Fibroblast of skin of right quadriceps (primary cell): ENCODE measurements at places on chromosomes 6 and 20.
A peak's percentile ranks its signal among the peaks of the same experiment; 100 is the strongest.

- no peak for DNase-seq
These were observed 1.6 kb upstream of the SLC32A1 start for GRCh38 chr20:38722683-38723016.

DNA sequence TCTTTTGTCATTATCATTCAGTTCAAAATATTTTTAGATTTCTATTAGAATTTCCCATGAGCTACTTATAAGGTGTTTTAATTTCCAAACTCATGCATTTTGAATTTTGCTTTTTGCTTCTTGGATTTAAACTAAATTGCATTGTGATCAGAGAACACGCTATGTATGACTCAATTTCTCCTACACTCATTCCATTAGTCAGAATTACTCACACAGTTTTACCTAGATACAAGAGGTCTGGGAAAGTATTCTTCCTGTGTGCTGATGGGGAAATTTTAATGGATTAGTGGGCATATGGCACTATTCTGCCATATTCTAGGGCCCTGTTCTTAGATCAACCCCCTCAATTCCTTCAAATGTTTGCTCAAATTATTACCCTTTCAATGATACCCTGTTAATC lies 49.9 kb upstream of the BMP5 start:
- DNase-seq: peak; percentile 77

GRCh38 chr20:59392736-59393135 lies 92.3 kb downstream of the EDN3 start:
- DNase-seq: peak; percentile 79

GRCh38 chr6:3517350-3517749 lies 60.5 kb upstream of the SLC22A23 start:
- DNase-seq: peak; percentile 95

- DNase-seq: peak; percentile 6
These were observed at the start of gene EYA4 for GRCh38 chr6:133241086-133241900. Gene EYA4 (plus strand): TSS chr6:133241357. CDS start chr6:133274781, 33,424 bp downstream.

DNA sequence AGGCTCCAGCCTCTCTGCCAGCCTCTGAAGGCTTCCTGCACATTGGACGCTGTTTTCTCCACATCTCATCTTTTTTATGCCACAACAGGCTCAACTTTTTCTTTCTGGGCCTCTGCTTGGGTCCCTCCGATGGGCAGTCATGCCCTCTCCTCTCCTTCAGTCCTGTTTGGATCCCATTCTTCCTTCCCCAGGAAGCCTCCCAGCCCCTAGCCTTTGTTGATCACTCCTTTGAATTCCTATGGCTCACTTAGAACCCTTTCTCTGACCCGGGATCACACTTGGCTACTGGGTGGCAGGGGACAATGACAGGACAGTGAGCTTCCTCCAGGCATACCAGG lies 4.5 kb downstream of the SLA2 start:
- DNase-seq: no peak

- peak; percentile 40 for DNase-seq
These were observed 54.2 kb downstream of the HIVEP1 start for GRCh38 chr6:12066297-12066696.

GRCh38 chr6:44503471-44503870 lies 116.0 kb downstream of the CDC5L start:
- DNase-seq: no peak

GRCh38 chr20:4147319-4147718 lies 132.0 kb upstream of the RNF24 start:
- DNase-seq: no peak

DNA sequence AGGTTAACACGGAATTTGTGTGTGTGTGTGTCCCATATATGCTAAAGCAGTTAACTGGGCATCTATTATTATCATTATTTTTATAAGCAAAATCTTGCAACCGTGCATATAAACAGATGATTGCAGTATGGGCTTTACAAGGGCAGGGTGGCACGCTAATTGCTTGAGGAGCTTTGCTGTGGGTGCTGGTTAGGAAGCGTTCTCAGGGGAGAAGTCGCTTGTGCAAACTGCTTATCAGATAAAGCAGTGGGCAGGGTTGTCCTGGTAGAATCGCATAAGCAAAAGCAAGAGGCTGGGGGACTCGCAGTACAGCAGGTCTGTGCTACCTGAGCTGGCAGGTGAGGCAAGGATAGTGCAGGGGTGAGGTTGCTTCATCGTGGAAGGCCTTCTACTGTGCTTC lies 9.7 kb upstream of the CCN6 start:
- no peak for DNase-seq

- DNase-seq: no peak
These were observed 151.1 kb downstream of the TRIM27 start for GRCh38 chr6:28772480-28773381.

- no peak for DNase-seq
These were observed 3.4 kb downstream of the PRDM13 start for GRCh38 chr6:99609905-99610489.

GRCh38 chr6:1536526-1537429 lies 72.9 kb upstream of the FOXC1 start:
- no peak for DNase-seq

DNA sequence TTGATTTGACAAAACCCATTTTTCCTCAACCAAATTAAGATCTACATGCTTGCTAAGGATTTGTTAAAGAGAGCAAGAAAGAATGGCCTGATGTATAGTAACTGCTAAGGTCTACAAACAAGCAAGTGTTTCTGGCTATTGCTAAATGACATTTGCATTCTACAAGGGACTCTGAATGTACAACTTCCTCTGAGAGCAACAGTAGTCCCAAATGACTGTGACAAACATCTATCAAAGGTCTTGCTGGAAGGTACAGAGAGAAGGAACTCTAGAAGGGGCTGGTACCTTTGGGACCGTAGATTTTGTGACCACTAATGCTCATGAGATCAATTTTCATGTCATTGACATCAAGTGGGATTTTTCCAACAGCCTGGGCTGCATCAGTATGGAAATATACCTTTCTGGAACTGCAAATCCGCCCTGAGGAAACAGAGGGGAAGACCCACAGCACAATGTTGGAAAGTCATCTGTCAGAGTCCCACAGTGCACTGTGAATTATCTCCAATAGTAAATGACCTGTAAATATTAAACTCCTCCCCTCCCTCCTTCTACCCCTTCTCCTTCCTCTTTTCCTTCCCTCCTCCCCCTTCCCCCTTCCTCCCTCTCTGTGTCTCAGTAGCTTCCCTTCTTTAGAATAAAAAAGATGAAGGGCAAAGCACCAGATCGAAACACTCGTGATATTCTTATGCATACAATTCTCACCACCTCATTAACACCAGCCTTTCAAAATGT lies 15.9 kb upstream of the CPNE1 start:
- DNase-seq: no peak

- DNase-seq: no peak
These were observed 6.1 kb downstream of the NFATC2 start for GRCh38 chr20:51536116-51537069.

DNA sequence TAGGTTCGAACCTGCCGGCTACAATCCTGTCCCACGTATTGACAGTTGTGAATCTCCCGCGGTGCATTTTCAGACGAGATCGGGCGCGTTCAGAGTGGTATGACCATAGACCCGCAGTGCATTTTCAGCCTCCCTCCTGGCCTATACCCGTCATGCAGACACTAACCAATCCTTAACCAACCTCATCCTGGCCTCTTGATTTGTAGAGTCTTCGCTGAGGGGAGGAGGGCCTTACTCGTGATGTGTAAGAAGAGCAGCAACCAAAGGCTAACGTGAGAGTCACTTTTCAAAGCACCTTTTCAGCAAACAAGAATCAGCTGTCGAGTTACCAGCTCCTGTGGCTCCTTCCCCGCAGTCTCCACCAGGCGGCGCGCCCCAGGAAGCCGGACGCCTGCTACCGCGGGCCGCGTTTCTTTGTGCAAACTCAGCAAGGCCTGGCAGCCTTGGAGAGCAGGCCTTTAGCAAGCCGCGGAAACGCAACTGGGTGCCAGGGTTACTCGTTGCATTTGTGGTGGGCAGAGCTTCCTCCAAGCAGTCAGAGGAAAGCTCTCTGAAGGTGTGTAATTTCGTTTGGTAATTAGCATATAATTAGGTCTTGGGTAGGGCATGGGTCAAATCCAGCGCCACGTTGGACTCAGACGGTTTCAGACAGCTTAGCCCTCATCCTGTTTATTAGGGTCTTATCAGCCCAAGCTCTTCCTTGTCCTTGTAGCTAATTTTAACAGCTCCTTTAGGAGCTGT lies 139.8 kb downstream of the OR2B2 start:
- DNase-seq: peak; percentile 83

DNA sequence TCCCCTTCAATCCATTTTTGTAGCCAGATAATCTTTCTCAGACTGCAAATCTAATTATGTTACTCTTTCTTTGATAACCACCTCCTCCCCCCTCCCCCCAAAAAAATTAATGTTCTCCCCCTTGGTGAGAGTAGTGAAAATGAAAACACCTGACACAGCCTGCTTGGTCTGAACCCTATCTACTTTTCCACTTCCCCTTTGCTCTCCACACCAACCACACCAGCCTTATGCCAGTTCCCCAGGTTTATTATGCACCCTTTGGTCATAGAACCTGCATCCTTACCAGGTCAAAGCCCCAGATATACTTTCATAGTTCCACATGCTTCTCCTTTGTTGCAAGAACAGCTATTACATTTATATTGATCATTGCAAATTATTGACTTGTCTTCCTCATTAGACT lies 19.4 kb downstream of the PFDN4 start:
- no peak for DNase-seq

DNA sequence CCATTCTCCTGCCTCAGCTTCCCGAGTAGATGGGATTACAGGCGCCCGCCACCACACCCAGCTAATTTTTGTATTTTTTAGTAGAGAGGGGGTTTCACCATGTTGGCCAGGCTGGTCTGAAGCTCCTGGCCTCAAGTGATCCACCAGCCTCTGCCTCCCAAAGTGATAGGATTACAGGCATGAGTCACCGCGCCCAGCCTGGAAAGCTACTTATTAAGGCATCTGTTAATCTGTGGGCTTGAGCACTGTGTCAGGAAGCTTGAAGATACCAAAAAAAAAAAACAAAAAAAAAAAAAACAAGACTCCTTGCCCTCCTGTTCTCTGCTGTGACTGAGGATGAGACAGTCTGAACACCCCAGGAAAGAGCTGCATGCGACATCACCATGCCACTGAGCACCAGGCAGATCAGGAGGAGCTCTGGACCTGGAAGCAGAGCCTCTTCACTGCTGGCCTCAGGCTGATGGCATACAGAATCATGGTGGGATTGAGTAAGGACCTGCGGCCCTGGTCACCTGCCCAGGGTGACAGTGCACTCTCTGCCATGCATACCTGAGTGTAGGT lies 166.5 kb upstream of the SNX9 start:
- DNase-seq: peak; percentile 42

GRCh38 chr20:35617397-35618262 lies 2.0 kb downstream of the SPAG4 start:
- DNase-seq: peak; percentile 58

- no peak for DNase-seq
These were observed 61.3 kb upstream of the NKX2-2 start for GRCh38 chr20:21575167-21575566.

DNA sequence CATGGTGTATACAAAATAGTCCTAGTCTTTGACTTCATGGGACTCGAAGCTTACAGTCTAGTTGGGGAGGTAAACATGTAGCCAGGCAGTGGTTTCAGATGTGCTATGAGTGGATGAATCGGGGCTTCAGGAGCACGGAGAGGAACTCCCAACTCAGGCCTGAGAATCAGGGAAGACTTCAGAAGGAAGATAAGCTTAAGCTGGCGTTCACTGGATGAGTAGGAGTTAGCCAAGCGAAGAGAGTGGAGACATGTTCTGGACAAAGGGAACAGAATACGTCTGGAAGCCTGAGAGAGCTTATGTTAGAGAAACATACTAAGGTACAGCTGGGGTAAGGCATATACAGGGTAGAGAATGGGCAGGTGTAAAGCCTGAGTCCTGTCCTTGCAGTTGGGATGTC lies 8.8 kb downstream of the CARMIL1 start:
- DNase-seq: no peak

DNA sequence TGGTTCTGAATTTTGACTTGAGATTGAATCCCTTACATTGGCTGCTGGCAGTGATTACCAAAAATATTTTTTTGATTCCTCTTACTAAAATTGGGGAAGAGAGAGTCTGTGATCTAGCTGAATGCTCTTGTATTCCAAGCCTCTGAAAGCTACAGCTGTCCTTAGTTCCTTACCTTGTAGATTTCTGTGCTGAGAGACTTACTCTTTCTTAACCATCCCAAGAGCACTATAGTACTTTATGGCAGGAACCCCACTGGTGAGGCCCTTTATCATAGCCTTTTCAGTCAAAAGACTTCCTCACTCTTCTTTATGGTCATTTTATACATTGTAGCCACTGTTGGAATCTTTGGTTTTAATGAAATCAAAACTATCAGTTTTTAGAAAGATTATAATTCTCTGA lies 19.1 kb upstream of the ERVFRD-1 start:
- DNase-seq: no peak

GRCh38 chr6:76230711-76231110 lies 158.2 kb upstream of the IMPG1 start:
- no peak for DNase-seq

DNA sequence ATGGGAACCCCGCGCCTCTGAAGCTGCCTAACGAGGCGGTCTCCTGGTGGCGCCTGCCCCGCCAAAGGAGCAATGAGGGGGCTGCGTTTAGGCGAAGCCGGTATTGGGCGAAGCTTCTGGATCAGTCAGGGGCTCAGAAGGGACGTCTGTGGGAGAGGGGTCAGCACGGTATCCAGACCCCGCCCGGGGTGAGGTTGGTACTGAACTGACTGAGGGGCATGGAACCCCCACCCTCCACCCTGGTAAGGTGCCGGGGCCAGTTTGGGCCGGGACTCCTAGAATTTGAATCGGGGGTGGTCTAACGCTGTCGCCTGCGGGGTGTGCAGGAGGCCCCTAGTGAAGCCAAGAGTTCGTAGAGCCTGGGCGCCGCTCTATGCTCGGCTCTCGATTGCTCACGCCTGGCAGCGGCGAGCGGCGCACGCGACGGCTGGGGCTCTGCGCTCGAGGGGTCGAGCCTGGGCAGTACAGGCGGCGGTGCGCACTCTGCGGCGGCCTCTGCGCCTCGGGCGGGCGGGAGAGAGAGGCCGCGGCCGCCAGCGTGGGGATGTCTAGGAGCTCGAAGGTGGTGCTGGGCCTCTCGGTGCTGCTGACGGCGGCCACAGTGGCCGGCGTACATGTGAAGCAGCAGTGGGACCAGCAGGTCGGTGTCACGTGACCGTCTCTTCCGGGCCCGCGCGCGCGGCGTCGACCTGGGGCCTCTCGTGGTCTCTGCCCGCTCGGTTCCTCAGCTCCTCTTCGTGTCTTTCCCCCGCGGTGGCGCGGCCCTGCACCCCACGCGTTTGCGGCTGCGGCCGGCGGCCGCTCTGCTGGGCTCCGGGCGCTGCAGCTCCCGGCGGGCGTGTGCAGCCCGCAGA lies at the start of the genes KAT14 and PET117:
Gene KAT14 (plus strand): TSS at position 452 of the 854 bp plus-strand sequence. CDS start 4,798 bp downstream, outside the sequence.
Gene PET117 (plus strand): TSS at position 452 of the 854 bp plus-strand sequence. CDS start 93 bp downstream, at position 545.
- peak; percentile 96 for DNase-seq

DNA sequence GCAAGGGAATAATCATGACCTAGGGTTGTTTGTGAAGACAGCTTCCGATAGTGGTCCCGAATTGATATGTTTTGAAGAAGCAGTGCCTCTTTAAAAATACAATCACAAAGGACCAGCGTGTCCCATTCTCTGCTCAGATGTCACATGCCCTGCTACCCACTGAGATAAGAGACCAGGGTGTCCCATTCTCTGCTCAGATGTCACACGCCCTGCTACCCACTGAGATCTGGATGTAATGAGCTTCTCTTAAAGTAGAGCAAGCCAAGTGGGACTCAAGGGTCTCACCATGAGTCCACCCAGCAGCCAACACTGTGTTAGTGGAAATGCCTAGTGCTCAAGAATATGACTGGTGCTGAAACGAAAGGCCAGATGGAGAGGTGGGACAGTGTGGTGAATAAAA lies 22.2 kb downstream of the RIN2 start:
- no peak for DNase-seq

GRCh38 chr6:11416936-11417576 lies 120.5 kb upstream of the TMEM170B start:
- no peak for DNase-seq

GRCh38 chr6:18985996-18986395 lies 598.8 kb downstream of the RNF144B start:
- DNase-seq: no peak

GRCh38 chr20:44031001-44031574 lies 116.4 kb downstream of the TOX2 start:
- DNase-seq: no peak
